ENCODE measurements at places on chromosomes 12 and 14. TPM values are rescaled to one million over a fixed set of nuclear protein-coding genes. Genes with fewer than 3 reads are reported as not detected.

Gene RDH11
- 71.4 TPM for polyA plus RNA-seq

Gene P2RX7
- 1.5 TPM for polyA plus RNA-seq

Gene OASL
- polyA plus RNA-seq, result not detected

Gene CYP27B1
- polyA plus RNA-seq, result not detected

Gene RFX4
- 5.7 TPM for polyA plus RNA-seq

Gene KCNC2
- polyA plus RNA-seq, result not detected

Gene NEUROD4
- not detected for polyA plus RNA-seq

Gene TGM1
- not detected for polyA plus RNA-seq

Gene LALBA
- polyA plus RNA-seq, result not detected

Gene TAS2R7
- 0.30 TPM for polyA plus RNA-seq

Gene AQP2
- not detected for polyA plus RNA-seq

Gene ADCY6
- 0.43 TPM for polyA plus RNA-seq

Gene FOXN4
- polyA plus RNA-seq, result 0.40 TPM

Gene PIANP
- polyA plus RNA-seq, result 29.7 TPM

Gene COPZ1
- 243 TPM for polyA plus RNA-seq

Gene TARBP2
- polyA plus RNA-seq, result 5.7 TPM

Gene TRIM9
- polyA plus RNA-seq, result 219 TPM

Gene PKP2
- polyA plus RNA-seq, result 0.48 TPM

Gene SMCO2
- polyA plus RNA-seq, result not detected

Gene PTPN6
- polyA plus RNA-seq, result not detected

Gene ACACB
- 2.9 TPM for polyA plus RNA-seq

Gene MTA1
- 2.0 TPM for polyA plus RNA-seq

Gene REP15
- not detected for polyA plus RNA-seq

Gene NTN4
- polyA plus RNA-seq, result 1.4 TPM

Gene SRRM4
- 4.1 TPM for polyA plus RNA-seq

Gene GPR84
- polyA plus RNA-seq, result not detected

Gene SNAPC1
- 9.3 TPM for polyA plus RNA-seq

Gene ATG2B
- 11.8 TPM for polyA plus RNA-seq

Gene MMP19
- not detected for polyA plus RNA-seq

Gene A2M
- polyA plus RNA-seq, result 11.0 TPM

Gene ANKRD52
- 10.7 TPM for polyA plus RNA-seq

Gene FGF23
- not detected for polyA plus RNA-seq

Gene MAP1LC3B2
- polyA plus RNA-seq, result 2.1 TPM

Gene CLEC14A
- 1.1 TPM for polyA plus RNA-seq

Gene RDH5
- 3.0 TPM for polyA plus RNA-seq

Gene KRT82
- polyA plus RNA-seq, result not detected

Gene GNB3
- polyA plus RNA-seq, result 1.1 TPM

Gene CMA1
- not detected for polyA plus RNA-seq

Gene ZFHX2
- 1.7 TPM for polyA plus RNA-seq

Gene OR11H12
- not detected for polyA plus RNA-seq

Gene RPL10L
- polyA plus RNA-seq, result not detected

Gene KSR2
- polyA plus RNA-seq, result 2.4 TPM

Gene KRT78
- polyA plus RNA-seq, result not detected

Gene GPRC5A
- not detected for polyA plus RNA-seq

Gene KRT1
- polyA plus RNA-seq, result not detected

Gene ARID2
- 33.0 TPM for polyA plus RNA-seq

Gene GPRC5D
- polyA plus RNA-seq, result not detected

Gene PLEKHH1
- polyA plus RNA-seq, result 3.3 TPM

Gene SPIC
- polyA plus RNA-seq, result not detected

Gene SLC15A4
- 3.8 TPM for polyA plus RNA-seq

Gene LRRK2
- polyA plus RNA-seq, result 12.6 TPM

Gene SYNE2
- 3.9 TPM for polyA plus RNA-seq

Measured in Purkinje cell (primary cell).